ENCODE measurements at places on chromosomes 4 and X.

DNA sequence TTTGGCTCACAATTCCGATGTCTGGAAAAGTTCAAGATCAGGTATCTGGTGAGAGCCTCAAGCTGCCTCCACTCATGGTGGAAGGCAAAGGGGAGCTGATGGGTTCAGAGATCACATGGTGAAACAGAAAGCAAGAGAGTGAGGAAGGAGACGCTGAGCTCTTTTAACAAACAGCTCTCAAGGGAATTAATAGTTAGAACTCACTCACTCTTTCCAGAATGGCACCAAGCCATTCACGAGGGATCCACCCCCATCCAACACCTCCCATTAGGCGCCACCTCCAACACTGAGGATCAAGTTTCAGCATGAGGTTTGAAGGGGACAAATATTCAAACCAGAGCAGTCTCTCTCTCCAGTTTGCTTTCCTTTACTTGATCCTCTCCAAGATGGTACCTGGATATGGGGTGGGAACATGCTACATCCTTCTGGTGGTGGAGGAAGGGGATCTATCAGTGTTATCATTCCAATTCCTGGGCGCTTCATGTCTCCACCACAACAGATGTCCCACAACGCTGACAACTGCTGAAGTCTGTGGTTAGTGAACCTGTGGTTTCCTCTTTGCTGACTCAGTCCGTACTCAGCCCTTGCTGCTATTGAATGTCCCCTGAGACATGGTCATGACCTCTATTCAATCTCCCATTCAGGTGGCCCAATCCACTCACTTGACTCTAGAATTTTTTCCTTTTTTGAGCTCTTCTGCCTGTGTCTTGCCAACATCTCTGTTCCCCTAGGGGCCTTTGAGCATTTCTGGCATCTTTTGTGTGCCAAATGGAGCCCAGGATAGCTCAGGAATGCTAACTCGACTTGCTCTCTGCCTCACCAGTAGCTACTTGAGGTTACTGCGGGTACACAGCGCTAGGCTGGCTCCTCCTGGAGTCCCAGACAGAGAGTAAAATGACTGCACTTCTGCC, 395.2 kb downstream of the MID1IP1 start:
- DNase-seq, result no peak

- DNase-seq, result no peak
These were observed 273.7 kb downstream of the PTTG2 start for GRCh38 chr4:38233727-38234480.

DNA sequence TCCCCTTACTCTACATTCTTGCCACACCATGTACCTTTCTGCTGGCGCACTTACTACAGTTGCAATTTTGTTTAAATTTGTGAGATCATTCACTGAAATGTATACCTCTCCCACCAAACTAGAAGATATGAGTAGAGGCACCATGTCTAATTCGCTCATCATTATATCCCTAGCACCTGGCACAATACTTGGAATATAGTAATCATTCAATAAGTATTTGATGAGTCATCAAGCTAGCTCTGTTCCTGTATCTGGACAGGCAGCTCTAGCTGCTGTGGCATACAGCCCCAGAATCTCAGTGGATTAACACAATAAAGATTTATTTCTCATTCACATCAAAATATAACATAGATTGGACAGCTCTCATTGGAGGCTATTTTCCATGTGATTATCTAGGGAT, 245.9 kb downstream of the IDS start:
- no peak for DNase-seq

- DNase-seq, result no peak
These were observed 240.2 kb upstream of the ADAMTS3 start for GRCh38 chr4:72809208-72809607.

GRCh38 chr4:54505362-54505761, 152.4 kb upstream of the KIT start:
- DNase-seq, result no peak

DNA sequence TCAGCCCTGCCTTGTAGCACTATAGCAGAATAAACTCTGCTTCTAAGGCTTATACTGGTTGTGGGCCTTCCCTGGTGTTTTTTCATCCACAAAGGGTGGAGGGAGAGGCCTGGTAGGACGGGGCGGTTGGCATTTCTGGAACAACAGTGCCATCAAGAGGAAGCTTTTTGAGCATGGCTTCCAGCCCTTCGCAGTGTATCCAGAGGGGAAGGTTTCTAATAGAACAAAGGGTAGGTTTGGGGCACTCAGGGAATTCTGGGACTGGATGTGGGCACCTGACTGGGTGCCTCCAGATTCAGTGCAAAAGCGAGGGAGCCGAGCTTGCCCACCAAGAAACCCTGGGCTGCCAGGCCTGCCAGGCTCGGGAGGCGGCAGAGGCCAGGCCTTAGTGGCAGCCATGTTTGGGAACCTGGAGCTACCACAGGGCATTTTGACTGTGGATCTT, 229.6 kb upstream of the AGTR2 start:
- DNase-seq, result peak; percentile 42

DNA sequence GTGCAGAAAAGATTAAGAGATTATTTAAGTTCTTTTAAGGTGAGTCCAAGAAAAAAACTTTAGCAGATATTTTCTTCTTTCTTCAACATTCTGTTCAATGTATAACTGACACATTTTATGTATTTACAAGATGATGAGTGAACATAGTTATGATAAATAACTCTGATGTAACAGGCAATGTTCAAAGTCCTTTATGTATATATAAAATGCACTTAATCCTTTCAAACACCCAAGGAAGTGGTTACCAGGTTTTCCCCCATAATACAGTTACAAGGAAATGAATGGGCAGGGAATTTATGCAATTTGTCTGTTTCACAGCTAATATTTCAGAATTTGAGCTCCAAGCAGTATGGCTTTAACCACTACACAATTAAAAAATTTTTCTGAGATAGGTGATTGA, 8.2 kb downstream of the CXCL3 start:
- DNase-seq, result no peak

GRCh38 chr4:67853336-67853735, 30.5 kb downstream of the TMPRSS11D start:
- no peak for DNase-seq

DNA sequence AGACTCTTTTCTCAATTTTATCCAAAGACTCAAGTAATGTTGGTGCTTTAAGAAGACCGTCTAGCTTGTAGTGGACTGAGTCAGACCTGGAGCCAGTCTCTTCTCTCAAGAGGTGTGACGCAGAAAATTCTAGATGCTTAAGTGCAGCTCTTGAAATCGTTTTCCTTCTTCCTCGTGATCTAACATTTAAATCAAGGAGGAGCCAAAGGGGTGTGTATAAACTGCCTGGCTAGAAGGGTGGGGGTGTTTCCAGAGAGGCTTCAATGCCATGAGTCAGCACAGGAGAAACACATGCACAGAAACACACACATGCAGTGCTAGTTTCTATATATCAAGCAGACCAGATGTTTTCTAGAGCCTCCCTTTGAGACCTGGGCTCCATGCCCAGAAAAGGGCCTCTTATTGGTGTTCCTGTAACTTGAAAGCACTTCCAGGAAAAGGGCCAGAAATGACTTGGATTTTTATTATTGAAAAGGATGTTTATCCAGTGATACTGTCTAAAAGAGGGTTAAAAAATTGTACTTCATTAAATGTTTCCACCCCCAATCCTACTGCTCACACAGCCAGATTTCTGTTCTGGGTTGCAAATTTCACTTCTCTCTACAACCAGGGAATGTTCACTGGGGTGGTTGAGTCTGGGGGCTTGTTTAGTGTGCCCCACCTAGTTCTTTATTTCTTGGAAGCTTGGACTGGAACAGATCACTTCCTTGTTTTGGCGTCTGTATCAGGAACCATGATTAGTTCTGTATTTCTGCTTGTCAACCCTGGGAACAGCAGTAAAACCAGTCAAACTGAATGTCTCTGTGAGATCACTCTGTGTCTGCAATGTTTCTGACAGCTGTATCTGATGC, at the start of gene CLIC2:
TSS of gene CLIC2 (minus strand) at position 129 of the 851 bp plus-strand sequence. CDS start 187 bp downstream, outside the sequence.
- DNase-seq, result no peak

All from omental fat pad (tissue), 4 donors.